ENCODE measurements at places on chromosomes 5 and 9.
A peak's percentile ranks its signal among the peaks of the same experiment; 100 is the strongest.

DNA sequence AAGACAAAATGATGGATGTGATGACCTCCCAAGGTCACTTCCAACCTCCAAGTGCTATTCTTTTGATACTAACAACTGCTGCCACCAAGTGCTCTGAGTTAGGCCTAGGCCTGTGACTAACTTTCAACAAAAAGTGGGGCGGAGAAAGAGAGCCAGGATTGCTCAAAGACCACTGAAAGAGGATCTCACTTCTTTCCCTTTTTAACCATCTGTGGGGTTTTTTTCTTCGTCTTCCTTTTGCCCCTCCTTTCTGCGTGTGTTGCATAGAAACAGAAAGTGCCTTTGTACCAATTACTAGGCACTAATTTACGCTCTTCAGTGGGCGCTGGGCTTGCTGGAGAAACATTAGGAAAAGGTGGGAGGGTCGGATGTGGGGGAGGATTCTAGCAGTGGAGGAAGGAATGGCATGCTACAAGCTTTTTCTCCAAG is 8.0 kb downstream of the KLF9 start:
- DNase-seq = no peak

- no peak for DNase-seq
Observed at GRCh38 chr5:107636555-107636954, 34.2 kb downstream of the EFNA5 start.

DNA sequence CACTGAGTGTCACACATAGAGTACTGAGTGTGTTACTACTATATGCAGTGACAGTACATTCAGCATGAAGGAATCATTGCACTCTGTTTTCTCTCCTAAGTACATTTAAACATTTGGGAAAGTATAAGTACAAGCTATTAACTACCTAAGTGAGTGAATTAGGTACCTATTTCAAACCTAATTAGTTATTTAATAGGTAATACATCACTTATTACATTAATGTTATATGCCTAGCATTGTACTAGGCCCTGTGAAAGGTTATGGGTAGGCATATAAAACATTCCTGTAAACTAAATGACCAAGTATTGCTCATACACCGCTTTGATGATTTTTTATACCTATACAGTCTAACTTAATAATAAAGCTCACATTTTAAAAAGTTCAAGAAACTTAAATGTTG is 25.7 kb upstream of the PPP3R2 start:
- no peak for DNase-seq

GRCh38 chr9:83196946-83197345 is 134.0 kb upstream of the RASEF start:
- no peak for DNase-seq

GRCh38 chr9:14887149-14887548 is 23.1 kb downstream of the FREM1 start:
- DNase-seq = no peak

GRCh38 chr9:134455934-134456755 is 129.9 kb downstream of the RXRA start:
- DNase-seq = no peak

GRCh38 chr9:21770871-21771560 is 31.4 kb upstream of the MTAP start:
- DNase-seq = no peak

DNA sequence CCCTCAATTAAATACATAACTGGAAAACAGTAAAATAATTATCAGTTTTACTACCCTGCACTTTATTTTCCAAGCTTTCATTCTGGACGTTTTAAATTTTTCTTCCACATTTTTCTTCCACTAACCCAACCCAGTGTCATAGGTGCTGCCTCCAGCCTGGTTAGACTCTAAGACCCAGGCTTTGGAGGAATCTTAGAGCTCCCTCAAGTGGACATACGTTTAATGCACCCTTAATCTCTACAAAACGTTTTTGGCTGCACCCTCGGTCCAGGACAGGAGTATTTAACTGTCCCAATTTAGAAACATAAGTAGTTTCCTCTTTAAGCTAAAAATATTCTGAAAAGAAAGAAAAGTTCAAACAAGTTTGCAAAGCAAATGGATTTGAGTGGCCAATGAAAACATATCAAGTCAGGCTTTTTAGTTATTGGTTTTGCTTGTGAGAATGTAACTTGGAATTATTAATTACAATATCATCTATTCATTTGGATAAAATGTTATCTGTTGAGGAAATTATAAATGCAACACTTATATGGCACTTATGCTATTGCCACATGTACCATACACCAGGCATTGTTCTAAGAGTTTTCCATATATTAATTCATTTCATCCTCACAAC is 38.9 kb downstream of the CDH6 start:
- DNase-seq = peak; percentile 43

DNA sequence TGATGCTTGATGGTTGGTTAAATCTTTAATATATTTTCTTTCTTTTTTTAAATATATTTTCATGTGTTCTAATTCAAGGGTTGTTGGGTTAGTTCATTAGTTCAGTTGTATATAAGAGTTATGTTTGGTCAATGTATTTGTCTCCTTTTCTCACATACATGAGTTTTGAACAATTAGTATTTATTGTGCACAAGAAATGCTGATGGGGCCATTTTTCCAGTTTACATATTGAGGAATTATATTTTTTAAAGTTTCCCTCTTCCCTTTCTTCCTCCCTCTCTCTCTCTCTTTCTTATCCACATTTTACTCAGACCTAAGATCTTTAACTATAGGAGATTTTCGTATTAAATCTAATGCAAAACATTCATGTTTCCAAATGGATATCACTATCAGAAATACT is 74.0 kb downstream of the LNPEP start:
- no peak for DNase-seq

- no peak for DNase-seq
Observed at GRCh38 chr9:92463984-92464383, 18.3 kb downstream of the ASPN start.

DNA sequence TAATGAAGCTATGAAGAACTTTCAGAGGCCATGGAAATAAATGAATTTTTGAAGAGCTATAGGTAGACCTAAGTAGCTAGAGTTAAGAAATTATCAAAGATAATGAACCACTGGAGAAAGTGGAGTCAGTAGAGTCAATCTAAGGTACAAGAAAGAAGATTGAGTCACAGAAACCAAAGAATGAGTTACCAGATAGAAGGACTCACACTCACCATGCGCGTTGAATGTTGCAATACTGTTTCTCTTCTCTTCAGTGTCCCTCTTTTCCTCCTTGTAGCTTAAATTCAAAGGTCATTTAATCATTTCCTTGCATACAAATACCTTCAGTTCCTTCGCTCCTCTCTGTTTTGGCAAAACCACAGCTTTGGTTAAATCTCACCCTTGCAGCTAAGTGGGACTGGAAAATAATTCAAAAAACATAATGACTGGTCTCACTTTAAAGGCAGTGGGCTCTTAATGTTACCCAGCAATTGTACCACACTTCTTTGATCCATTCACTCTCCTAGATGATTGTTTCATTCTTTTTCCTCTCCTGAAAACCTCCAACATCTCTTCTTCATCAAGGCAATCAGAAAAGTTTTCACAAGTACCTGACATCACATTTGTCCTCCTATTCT is 58.3 kb downstream of the NIPBL start:
- no peak for DNase-seq

GRCh38 chr5:133453831-133454230 is 158.5 kb downstream of the FSTL4 start:
- DNase-seq = no peak

DNA sequence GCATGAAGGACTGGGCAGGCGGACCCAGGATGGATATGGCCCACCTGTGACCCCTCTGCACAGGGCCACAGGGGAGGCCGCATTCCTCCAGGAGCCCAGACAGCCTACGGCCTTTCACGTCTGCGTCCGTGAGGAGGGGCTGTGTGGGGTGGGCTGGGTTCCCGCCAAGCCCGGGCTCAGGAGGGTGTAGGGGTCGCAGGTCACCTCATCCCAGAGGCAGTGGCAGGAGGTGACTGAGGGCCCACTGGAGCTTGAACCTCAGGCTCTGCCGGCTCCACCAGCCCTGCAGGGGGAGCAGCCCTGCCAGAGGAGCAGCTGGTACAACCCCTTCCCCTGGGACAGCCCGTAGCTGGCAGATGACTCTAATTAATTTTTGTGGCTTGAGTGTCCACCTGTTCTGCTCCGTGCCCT is 40.7 kb upstream of the CACNA1B start:
- DNase-seq = peak; percentile 78

DNA sequence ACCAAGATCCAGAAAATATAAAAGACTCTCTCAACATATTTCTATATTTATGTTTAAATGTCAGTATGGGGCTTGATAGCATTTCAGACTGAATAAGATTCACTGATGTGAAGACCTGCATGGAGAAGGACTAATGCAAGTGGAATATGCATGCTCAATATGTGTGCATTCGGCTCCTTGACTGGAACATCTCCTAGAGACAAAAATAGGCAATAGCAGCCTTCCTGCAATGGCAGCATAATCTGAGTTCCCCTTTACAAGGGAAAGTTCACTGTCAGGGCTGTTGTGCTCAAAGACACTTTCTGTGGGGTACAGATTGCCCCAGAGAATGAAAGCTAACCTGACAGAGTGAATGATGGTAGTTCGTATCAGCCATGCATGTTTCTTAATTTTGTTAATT is 42.4 kb downstream of the STARD4 start:
- DNase-seq = no peak

DNA sequence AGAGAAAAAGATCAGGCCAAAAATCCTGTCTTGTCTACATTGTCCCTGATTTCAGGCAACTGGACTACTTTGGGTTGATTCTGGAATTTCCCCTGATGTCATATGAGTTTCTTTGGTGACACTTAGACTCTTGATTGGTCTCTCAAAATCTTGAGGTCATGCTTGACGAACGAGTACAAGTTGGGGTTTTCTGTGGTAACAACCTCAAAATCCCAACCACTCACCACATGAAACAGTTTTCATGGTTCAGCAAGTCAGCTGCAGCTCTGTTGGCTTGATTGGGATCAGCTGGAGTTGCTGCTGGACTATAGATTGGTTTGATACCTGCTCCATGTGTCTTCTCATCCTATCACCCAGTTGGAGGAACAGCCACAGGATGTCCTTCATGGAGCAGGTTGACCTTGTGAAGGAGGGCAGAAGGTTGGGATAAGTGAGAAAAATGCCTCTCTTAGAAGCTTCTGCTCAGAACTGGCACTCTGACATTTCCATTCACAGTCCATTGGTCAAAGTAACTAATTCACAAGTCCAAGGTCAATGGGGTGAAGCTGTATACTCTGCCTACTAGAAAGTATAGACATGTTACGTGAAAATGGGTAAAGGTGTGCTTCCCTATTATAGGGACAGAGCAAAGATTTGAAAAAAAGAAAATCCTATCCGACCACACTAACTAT is 284.5 kb downstream of the SH3GL2 start:
- no peak for DNase-seq

DNA sequence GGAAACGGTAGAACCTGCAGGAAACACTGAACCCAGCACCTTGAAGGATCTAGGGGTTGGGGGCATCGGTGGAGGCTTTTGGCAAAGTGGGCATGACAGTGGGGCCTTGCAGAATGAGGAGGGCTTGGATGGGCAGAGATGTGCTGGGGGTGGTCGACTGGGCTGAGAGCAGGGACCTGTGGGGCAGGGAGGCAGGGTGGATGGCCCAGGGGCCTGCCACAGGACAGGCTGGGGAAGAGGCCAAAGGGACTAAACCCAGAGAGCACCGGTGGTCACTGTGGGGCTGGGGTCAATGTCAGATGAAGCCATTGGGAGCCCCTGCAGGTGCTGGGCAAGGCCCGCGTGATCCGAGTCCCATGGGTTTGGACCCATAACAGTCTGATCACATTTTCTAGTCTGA is 175.3 kb downstream of the DAB2IP start:
- no peak for DNase-seq

DNA sequence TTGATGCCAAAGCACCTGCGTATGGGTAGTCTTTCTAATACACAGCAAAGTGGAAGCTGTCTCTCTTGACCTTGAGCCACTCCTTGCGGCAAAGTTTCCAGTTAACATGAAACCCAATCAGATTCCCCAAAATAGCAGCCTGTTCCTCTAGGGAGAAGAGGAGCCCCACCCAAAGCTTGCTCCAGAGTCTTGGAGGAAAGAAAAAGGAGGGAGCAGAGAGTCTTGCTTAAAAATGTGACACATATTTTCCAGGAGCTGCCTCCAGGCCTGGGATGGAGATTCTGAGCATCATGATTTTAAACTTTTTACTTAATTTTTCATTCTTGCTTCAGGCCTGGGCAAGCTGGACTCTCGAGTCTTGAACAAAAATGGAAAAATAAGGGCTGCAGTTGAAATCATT is 223.5 kb upstream of the TNC start:
- no peak for DNase-seq

DNA sequence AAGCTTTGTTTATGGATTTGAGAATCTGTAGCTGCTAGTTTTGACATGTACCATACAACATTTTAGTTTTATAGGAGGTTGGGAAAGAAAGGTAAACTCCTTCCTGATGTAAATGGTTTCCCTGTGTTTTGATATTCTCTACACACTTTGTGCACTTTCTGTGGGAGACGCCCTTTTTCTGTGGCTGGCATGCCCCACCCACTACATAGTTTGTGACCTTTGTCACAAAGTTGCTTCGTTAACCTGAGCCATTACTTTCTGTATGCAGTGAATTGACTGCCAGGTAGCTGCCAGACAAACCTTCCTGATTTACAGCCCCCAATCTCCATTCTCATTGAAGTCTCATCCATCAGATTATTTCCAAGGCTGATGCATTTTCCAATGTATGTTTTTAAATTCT is 90.6 kb downstream of the NLN start:
- DNase-seq = no peak

- DNase-seq = no peak
Observed at GRCh38 chr9:20227166-20227874, 395.0 kb downstream of the MLLT3 start.

- no peak for DNase-seq
Observed at GRCh38 chr5:76365561-76365960, 37.5 kb upstream of the IQGAP2 start.

DNA sequence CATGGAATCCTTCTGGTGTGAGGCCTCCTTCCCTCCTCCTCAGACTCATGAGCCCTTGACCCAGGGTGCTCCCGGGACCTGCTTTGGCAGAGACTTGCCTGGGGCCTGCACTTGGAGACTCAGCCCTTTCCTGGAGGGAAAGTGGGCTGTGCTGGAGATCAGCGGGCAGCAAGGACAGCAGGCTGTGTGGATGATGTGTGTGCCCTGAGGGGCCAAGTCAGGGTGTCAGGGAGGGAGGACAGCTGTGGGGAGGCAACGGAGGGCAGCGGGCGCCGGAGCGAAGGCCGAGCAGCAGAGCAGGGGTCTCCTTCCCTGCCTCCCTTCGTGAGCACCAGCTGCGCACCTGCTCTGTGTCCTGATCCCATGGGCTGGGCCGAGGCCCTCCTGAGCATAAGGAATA is 6.1 kb upstream of the CSF2 start:
- no peak for DNase-seq

DNA sequence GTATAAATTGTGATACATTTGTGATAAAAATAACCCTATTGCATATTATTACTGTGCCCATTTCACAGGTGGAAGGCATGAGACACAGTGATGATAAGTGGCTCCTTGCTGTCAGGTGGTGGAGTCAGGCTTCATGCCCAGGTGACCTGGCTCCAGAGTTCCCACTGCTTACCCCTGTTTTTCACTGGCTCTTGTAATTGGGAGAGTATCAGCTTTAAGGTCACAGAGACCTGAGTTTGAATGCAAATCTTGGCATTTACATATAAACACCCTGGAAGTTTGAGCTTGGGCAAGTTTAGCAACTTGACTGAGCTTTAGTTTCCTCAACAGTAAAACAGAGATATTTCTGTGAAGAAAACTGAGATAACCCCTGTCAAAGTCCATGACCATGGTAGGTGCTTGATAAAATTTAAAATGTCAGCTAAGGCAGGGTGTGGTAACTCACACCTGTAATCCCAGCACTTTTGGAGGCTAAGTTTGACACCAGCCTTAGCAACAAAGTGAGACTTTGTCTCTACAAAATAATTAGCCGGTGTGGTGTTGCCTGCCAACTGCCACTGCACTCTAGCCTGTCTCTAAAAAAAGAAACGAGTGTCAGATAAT is 29.2 kb downstream of the MAT2B start:
- DNase-seq = peak; percentile 30
